ENCODE measurements at places on chromosomes 12 and 14. TPM values are rescaled to one million over a fixed set of nuclear protein-coding genes. Genes with fewer than 3 reads are reported as not detected.

- DNase-seq: no peak
Observed at GRCh38 chr12:112815589-112816321, 24.2 kb downstream of the RPH3A start.

- DNase-seq: no peak
Observed at GRCh38 chr14:40218282-40218941, 786.2 kb upstream of the FBXO33 start.

DNA sequence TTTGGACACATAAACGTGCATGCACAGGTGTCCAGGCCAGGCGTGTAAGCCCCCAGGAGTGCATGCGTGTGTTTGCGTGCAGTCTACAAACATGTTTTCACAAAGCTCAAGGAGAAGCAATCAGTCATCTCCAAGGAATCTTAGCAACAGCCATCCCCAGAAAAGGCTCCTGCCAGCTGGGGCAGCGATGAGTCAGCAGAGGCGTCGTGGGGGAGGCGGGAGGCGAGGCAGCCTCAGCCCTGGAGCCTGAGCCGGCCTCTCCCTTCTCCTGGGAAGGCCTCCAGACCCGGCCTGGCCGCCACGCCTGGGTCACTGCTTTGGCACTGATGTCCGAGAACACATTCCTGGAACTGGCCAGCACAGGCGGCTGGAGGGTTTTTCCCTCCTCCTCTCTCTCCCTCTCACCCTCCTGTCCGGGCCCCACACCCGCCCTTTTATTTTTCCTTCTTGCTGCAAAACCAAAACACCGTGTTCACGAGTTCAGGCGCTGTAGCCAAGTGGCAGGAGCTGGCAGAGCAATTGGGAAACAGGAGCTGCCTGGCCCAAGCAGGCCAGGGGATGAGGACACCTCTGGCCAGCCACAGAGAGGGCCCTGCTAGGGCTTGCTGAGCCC, 92.7 kb downstream of the LRRC74A start:
- no peak for DNase-seq

DNA sequence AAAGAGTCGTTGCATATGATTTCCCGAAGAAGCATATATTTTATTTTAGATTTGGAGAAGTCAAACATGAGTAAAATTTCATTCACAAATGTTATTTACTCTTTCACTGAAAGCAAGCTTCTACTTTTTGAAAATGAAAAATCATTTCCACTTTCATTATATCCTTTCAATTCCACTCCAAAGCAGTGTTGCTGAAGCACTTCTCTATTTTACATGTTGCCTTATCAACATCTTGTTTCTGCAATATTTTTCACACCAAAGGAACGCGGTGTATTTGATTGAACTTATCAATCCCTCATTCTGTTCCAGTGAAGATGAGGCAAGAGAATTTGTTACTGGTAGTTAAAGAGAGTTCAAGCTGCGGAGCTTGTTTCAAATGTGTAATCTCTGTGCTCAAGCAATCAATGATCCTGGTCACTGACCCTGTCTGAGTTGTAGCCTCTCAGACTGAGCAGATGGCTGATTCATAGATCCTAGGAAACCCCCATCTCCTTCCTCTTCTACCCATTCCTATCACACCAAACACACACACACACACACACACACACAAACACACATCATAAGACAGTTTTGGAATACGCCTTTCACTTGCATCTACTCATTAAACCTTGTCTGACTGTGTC, 236.2 kb upstream of the FLRT2 start:
- DNase-seq: no peak

GRCh38 chr12:57491393-57492280, 3.8 kb downstream of the MARS1 start:
- DNase-seq: no peak

GRCh38 chr12:132493482-132494178, 3.7 kb downstream of the FBRSL1 start:
- DNase-seq: no peak

The STXBP6 gene
- not detected for polyA plus RNA-seq

The ACTR6 gene
- polyA plus RNA-seq: 36.2 TPM

The DEPDC4 gene
- 0.31 TPM for polyA plus RNA-seq

The CLMN gene
- not detected for polyA plus RNA-seq
